ENCODE measurements at places on chromosomes 3 and 15.

DNA sequence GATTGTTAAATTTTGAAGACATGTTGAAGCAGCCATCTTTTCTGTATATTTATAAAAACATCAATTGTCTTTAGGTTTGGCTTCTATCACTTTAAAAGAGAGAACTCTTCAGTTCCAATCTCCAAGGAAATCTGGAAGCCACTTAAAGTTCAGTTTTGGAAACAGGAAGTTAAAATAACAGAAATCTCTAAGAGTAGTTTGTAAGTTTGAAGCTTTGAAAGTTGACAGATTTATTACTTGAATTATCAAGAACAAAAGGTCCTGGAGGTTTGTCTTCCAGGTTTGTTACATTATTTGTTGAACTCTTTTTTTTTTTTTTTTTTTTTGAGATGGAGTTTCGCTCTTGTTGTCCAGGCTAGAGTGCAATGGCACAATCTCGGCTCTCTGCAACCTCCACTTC is 30.0 kb downstream of the RNF111 start:
- DNase-seq, result no peak

- no peak for DNase-seq
Observed at GRCh38 chr3:126985132-126985985, 2.4 kb downstream of the PLXNA1 start.

DNA sequence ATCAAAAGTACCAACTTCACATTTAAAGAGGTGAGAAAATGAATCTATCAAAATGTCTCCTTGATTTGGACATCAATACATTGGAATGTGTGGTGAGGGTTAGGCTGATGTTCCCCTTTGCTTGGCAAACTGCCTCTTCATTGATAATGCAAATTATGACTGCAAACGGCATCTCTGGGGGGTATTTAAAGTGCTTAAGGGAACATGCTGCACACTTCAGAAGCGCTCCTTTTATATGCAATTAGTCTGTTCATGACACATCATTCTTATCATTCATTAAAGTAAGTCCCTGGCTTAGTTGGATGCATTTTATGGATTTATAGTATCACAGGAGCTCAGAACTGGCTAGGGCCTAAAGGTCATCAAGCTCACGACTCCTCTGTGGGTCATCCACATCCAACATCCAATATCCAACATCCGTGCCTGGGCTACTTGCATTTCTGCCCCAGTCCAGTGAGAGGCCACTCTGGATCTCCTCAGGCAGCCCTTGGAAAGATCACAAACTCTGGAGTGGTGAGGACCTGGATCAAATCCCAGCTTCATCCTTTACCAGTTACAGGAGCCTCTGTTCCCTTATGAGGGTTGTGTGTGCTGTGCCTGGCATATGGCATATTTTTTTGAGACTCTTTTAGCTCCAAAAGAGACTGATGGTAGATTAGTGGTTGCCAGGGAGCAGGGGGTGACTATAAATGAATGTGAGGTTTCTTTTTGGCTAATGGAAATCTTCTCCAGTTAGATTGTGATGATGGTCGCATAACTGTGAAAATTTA is 136.8 kb upstream of the FOXB1 start:
- no peak for DNase-seq

GRCh38 chr3:53259427-53260259 is 3.8 kb upstream of the TKT start:
- no peak for DNase-seq

GRCh38 chr3:65811086-65811761 is 227.5 kb downstream of the MAGI1 start:
- DNase-seq, result no peak

DNA sequence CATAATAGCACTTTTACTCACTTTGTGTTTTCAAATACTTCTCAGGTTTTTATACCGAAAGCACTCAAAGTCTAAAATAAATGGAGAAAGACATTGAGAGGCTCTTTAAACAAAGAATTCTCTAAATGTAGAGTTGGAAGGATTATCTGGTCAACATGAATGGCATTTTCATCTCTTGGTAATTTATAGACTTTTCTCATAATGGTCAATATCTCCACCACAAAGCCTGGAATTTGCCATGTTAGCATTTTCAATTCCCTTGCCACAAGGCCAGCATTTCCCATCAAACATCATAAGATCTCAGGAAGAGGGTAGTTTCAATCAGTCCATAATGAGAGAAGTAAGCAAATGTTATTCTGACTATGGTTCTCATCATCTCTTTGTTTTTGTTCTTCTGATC is 293.0 kb downstream of the CADM2 start:
- DNase-seq, result no peak

- no peak for DNase-seq
Observed at GRCh38 chr15:33152502-33153109, 41.9 kb downstream of the FMN1 start.

- DNase-seq, result no peak
Observed at GRCh38 chr3:171755015-171755589, 55.2 kb downstream of the PLD1 start.

GRCh38 chr3:4163011-4163410 is 140.2 kb upstream of the SETMAR start:
- no peak for DNase-seq

GRCh38 chr15:53328341-53328740 is 431.1 kb downstream of the WDR72 start:
- DNase-seq, result no peak

- no peak for DNase-seq
Observed at GRCh38 chr15:28265334-28266019, 56.5 kb downstream of the HERC2 start.

- no peak for DNase-seq
Observed at GRCh38 chr15:49842031-49842730, 221.3 kb downstream of the DTWD1 start.

GRCh38 chr3:115074502-115074901 is 72.6 kb downstream of the ZBTB20 start:
- DNase-seq, result peak; percentile 30

DNA sequence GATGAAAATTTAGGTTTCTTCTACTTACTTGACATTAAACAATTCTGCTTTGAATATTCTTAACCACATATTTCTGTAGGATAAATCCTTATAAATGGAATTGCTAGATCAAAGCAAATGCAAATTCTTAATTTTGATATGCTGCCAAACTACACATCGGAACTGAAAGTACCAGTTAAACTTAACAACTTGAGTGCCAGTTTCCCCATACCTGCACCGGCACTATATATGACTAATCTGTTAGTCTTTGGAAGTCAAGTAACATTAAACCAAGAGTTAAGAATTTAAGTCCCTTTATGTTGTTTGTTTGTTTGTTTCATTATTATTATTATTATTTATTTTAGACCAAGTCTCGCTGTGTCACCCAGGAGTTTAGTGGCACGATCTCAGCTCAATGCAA is 103.9 kb upstream of the AKAP13 start:
- no peak for DNase-seq

DNA sequence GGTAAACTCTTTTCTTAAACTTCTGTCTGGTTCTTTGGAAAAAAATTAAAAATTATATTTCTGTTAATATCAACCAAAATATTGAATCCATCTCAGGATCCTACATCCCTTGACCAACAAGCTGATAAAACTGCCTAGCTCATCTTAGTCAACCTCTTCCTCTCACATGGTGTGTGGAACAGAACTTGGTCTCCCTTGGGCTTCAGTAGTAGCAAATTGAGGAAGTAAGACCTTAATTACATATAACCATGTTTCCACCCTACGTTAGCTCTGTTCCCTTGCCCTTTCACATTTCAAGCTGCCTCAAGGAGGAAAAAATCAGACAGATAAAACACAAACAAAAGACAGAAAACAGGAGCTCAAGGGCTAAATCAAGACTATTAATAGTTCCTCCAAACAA is 116.4 kb downstream of the GREM1 start:
- no peak for DNase-seq

GRCh38 chr3:178223876-178224275 is 312.4 kb upstream of the KCNMB2 start:
- no peak for DNase-seq

DNA sequence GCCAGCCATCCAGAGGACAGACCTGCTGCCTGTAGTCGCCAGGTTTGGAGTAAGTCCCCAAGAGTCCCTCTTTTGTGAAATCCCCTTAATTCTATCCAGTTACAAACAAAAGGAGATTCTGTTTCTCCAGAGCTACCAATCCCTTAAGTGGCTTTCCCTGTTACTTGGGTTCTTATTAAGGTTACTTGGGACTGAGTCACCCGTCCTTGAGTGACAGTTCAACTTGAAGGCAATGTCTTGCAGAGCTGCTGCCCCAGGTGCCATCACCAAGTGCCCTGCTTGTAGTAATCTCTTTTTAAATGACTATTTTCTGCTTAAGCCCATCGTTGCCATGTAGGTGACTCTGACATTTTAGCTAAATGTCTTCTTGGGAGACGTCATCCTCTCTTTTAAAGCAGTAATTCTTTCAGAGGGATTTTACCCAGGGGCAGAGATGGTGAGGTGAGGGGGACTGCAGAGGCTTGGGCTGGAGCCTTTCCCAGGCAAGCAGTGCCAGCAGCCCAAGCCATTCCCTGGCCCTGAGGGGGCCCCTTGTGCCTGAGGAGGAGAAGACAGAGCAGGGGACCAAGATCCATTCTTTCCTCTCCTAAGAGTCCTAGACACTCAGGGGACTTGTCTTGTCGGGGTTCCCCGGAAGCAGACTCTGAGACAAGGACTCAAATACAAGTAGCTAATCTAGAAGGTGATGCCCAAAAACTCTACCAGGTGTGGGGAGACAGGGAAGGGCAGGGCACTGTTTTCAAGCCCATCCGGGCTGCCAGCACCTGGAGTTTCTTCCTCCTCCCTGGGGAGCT is 253.7 kb downstream of the PLCL2 start:
- no peak for DNase-seq

DNA sequence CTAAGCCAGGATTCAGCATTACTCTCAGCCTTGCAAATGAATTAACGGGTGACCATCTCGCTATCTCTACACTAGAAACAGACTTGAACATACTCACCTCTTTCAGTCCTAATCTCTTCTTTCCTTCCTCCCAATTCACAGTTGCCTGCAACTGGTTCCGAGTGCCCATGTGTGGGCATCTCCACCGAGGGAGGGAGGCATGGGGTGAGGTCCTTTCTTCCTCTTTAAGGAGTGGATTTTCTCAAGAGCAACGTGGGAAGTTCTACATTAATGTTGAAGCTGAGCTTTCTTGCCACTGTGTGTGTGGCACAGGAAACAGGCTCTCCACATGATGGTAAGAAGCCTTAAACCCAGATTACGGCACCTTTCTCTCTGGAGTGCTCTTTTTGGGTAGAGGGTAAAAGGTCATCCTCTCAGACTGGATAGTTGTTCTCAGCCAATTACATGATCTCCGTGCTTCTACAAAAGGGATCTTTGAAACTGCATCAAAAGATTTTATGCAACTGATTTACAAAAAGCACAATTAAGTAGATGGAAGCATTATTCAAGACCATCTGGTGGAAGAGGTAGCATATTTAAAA is 286.8 kb upstream of the NR2F2 start:
- DNase-seq, result no peak

DNA sequence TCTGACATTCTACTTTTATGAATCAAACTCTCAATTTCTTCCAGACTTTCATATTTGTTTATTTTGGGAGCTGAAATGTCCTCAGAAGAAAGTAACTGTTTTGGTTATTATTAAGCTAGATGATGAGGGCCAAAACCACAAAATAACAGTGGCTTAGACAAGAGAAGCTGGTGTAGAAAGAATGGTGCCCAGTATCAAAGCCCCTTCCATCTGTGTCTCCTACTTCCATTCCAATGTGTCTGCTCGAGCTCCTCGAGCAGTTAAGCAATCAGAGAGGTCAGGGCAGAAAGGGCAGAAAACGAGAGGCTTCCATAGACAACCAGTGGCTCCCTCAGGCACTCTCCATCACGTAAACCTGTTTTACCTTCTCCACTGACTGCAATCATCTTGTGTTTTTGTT is 59.7 kb upstream of the MAGI1 start:
- peak; percentile 59 for DNase-seq

GRCh38 chr3:14158370-14158769 is 20.0 kb downstream of the XPC start:
- DNase-seq, result no peak

DNA sequence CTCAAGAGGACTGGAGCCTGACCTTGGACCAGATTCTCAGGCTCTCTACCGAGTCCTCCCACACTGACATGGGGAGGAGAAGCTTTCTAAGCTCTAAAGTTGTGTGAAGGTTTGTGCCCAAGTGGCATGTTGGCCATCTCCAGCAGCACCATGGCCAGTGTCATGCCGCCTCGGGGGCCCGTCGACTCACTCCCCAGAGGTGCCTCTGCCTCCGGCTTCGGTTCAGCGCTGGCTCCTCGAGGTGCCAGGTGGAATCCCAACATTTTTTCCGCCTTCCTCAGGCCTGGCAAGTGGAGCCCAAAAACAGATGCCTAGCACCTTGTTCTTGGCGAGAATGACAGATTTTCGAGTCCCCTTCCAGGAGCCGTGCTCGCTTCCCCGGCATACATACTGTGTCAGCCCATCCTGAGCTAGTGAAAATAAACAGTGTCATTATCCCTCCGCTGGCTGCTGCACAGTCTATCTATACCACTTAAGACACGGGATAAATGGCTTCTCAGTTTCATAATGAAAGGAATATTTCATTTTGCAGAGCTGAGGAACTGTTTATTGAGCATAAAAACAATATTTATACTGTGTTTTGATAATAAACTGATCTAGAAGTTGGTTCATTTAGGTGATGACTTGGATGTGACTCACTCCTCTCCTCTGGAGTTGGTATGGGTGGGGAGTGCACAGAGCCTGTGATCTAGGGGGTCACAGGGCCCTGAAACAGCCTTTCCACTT is 328.5 kb upstream of the TLE3 start:
- no peak for DNase-seq

- DNase-seq, result no peak
Observed at GRCh38 chr15:59354417-59355031, 18.1 kb downstream of the MYO1E start.

GRCh38 chr3:156323466-156323865 is 203.1 kb downstream of the KCNAB1 start:
- no peak for DNase-seq

GRCh38 chr3:172051310-172051956 is 12.1 kb downstream of the FNDC3B start:
- DNase-seq, result no peak

- DNase-seq, result no peak
Observed at GRCh38 chr15:94242257-94242656, 10.9 kb downstream of the MCTP2 start.

DNA sequence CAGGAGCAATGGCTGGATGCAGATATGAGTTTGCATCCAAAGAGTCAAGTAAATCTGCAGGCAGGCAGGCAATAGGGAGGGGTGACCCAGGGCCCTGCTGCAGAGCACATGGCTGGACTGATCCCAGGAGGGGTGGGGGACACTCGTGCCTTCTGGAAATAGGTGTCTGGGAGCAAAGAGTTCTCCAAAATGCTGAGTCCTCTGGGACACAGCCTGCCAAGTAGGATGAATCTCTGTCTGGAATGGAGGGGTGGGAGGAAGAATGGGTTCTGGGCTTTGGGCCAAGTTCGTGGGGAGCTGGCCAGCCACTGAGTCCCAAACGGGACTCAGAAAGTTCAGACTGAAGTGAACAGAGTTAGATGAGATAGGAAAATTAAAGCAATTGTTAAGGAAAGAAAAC is 214.5 kb downstream of the MTHFS start:
- peak; percentile 27 for DNase-seq

DNA sequence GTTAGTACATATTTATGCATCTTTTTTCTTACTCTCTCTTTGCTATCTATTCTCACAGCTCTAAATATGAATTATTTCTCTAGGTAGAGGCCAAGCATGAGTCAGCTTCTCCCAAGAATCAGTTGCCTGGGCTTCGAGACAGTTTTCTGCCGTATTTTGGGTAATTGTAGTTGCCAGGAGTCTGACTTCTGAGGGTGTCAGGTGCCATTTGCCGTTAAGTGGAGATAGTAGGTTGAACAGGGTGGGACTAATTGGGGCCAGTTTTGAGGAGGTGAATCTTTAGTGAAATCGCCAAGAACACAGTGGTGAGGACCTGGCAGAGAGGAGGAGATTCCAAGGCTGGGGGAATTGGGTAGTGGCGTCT is 7.8 kb upstream of the NRROS start:
- DNase-seq, result no peak

GRCh38 chr3:71525391-71525790 is 58.1 kb downstream of the FOXP1 start:
- no peak for DNase-seq
